ENCODE measurements at places on chromosomes 5 and 9.
A peak's percentile ranks its signal among the peaks of the same experiment; 100 is the strongest.

DNA sequence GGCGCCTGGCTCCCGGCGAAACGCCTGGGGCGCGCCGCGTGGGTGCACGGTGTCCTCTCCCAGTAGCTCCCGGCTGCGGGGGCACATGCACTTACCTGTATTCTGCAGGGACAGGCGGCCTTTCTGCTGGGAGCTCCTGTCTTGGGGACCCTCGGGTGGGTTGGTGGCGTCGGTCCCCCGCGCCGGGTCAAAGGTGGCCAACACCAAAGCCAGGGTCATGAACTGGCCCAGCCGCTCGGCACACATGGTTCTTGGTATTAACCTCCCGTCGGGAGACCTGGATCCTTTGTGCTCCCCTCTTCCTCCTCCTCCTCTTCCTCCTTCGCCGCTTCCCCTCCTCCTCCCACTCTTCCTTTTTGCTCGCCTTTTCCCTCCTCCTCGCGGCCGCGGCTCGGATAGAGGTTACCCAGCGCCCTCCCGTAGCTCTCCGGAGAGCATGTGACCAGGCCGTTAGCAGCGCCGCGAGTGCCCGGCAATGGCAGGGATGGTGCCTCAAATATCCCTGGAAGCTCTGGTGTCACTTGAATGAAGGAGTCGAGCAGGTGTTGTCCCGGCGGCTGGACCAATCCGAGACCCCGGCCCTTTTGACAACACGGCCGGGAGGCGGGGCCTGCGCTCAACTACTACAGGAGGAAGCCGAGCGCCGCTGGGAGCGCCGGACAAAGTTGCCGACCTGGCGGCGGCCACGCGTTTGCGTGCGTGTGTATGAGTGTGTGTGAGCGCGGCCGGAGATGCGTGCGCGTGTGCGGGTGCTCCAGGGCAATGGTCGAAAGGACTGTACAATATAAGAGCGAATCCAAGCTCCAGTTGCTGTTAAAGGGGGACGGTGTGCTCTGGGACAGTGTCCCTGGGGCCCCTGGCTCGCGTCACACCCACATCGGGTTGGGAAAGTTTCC, at the start of gene STC2:
TSS of gene STC2 (minus strand) at position 467 of the 896 bp plus-strand sequence. CDS start at position 246, 221 bp downstream.
- peak; percentile 90 for DNase-seq

DNA sequence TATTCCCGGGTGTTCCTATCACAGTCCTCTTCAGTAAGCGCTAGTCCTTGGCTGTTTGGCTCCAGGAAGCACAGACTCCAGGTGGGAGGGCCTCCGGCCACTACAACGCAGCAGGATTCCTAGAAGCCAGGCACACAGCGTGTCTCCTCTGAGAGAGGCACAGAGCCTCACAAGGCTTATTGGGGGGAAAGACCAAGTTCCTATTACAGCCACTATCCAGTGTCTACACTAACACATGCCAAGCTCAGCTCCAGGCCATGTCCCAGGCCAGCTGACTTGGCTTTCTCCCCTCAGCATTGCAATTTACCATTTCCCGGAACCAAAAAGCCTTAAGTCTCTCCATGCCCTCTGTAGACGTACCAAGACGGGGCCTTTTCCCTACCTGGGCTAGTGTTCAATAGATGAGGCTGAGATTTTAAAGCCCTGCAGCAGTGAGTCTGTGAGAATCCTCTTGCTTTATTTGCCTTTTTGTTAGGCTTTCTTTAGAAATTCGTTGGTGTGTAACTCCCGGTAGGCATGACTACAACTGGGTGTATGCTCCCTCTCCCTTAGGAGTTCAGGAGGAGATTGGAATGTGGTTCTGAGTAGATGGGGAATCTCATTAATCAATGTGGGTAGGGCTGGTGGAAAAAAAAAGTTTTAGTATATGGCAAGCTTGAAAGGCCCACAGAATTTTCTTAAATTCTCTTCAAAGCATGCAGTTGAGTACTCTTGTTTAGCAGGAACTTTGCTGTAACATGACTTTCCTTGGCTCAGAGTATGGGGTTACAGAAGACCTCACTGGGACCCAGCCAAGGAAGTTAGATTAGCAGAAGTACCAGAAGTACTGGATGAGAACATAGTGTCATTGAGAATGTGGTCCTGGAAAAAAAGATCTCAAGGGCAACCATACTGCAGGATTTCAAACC, 84.3 kb upstream of the SLC1A3 start:
- DNase-seq: no peak

DNA sequence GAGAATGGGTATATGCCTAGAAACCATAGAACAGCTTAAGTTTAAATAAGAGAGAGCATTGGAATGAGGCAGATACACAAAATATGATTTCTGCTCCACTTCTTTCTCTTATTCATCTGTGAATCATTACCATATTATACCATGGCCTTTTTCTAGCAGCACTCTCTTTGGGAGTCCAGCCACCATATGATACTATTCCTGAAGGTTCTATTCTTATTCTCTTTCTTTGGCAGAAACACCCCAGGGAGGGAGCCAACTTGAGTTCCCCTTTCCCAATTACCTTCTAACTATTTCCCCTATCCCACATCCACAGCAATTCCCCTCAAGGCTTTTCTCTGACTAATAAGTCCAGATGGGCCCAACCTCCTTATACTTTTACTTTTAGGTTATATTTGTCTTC, 55.9 kb downstream of the NDUFAF2 start:
- DNase-seq: no peak

- no peak for DNase-seq
Measured at GRCh38 chr5:117435203-117435602, 860.6 kb upstream of the SEMA6A start.

DNA sequence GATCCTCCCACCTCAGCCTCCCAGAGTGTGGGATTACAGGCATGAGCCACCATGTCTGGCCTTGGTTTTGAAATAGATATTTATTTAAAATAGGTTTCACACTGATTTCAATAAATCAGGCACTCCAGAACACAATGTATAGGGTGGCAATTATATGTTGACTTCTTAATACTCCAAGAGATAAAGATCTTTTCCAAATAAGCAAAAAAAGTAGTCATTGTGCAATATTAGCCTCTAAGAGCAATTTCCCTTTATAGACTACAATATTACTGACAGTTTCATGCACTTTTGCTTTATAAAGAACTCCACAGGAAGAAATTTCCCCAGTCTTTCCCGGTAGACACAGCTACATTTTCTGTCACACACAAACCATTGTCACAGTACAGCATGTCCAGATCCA, 23.4 kb upstream of the RUFY1 start:
- no peak for DNase-seq

- no peak for DNase-seq
Measured at GRCh38 chr9:116550696-116551436, 136.2 kb upstream of the TRIM32 start.

DNA sequence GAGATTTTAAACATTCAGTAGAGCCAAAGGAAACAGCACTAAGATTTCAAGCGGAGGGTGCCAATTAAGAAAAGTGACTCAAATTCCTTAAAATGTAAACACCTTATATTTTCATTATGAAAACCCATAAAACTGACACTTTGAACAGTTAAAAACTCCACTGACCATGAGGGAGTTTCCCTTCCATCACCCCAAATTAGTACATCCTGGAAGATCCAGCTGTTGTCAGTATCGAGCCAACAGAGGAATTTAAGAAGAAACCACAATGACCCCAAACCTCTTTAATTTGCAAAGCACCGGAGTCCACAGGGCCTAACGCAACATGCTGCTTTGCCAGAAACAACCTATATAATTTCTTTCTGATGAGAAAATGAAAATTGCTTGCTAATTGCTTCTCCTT, 41.3 kb downstream of the ROR2 start:
- no peak for DNase-seq

DNA sequence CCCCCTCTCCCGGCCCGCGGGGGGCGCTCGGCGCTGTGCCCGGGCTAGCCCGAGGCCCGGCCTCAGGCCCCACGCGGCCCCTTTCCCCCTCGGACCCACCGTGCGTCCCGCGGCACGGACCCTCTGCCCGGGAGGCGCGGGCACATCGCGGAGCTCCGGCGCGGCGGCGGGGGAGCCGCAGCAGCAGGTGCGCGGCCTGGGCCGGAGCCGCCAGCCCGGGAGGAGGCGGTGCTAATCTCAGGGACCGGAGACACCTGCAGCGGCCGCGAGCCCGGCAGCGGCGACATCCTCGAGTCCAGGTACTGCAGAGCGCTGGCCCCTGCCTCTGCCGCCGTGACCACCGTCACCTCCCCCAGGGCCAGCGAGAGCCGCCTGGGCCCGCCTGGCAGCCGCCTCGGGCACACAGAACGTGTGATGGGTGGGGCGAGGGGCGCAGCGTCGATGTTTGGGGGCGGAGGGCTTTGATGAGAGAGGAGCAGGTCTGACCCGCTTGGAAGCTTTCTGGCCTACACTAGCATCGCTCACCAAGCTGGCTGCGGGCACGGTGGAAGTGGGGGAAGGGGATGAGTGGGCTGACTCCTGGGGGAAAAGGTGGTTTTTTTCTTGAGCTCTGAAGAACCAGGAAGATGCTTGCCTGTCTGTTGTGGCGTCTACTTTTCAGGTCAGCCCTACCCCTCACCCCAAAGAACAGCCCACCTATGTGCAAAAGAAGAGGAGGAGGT, 524 bp downstream of the CYFIP2 start:
- peak; percentile 33 for DNase-seq

- DNase-seq: peak; percentile 59
Measured at GRCh38 chr5:107671742-107672210, 1.0 kb upstream of the EFNA5 start.

DNA sequence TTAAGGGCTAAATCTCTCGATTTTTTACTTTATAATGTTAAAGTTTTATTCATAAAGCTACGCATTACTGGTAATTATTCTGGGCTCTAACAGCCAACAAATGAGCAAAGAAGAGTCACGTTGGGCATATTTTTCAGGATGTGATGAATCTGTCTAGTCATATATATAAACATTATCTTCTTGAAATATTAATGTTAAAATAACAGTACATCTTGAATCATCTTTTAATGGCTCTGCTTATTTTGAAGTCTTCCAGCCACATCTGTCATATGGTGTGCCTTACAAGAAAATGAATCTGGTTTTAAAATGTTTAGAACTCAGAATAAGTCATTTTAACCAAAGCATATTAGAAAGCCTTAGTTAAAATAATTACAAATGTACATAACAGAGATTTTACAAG, 96.9 kb downstream of the CWC27 start:
- no peak for DNase-seq

DNA sequence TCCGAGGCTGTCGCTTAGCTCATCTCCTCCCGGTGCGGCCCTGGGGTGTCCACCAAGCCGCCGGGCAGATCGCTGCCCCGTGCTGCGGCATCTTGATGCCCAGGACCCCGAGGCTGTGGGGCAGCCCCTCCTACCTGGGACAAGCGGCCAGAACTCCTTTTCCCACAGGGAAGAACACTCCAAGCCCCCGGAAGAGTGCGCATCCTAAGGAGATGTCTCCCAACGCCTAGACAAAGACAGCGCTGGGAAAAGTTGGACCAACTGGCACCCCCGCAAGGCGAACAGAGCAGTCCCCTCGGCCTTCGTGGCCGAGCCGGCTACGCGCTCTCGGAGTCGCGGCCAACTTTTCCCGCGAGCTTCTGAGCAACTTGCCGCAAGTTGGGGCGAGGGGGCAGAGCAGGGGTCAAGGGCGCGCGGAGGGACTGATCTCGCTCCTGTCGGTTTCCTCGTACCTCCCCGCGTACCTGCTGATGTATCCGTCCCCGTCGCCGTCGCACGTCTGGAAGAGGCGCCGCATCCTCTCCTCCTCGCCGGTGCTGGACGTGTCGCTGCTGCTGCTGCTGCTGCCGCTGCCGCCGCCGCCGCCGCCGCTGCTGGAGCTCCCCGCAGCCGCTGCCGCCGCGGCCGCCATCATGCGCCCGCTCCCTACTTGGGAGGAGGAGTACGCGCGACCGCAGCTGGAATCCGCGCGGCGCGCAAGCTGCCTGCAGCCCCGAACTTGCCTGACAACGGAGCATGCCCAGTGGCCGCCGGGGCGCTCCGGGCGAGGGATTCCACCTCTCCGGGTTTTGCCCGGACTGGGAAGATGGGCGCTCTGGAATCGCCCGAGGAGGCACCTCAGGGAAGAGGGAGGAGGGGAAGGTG, at the start of gene MCC:
TSS of gene MCC (minus strand) at position 673 of the 864 bp plus-strand sequence.
- peak; percentile 94 for DNase-seq

DNA sequence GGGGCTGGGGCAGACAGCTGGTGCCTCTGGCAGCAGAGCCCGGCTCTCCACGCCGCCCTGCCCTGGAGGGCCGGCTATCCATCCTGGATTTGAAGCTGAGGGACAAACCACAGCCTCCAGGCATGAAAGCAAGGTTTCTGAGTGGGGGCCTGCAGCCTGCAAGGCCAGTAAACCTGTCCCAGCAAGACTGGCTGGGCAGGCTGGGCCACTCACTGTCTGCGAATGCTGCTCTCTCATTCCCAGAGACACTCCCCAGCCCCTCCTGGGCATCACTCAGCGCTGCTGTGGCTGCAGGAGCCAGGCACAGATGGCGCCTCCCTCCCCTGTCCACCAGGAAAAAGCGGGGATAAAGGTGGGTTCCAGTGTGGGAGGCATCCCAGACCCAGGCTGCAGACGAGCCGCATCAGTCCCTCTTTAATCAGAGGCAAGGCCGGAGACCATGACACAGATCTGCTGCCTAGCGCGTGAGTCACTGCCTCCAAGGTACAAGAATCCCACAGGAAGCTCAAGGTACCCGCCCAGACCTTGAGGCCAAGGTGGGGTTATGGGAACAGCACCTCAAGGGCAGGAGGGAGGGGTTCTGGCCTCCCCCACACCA, 118.0 kb downstream of the VAV2 start:
- DNase-seq: peak; percentile 54

- no peak for DNase-seq
Measured at GRCh38 chr5:140553657-140554056, 3.6 kb downstream of the SRA1 start.

GRCh38 chr5:122053181-122054109, 24.6 kb downstream of the LOX start:
- no peak for DNase-seq

DNA sequence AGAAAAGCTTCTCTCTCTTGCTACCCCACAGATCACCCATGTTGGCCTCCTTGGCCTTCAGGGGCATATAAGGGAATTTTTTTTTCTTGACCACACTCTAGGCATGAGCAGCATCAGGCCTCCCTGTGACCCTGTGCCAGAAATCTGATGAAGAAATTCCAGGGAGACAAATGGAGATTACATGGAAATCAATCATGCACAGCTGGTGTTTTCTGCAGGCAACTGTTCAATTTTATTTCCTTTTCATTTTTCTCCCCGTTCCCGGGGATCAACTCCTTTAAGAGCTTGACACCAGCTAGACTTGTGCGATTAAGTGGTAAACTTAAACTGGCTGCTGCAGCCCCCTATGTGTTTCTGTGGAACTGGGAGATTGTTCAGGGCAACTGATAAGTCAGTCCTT, 59.3 kb downstream of the GALNT10 start:
- DNase-seq: no peak

All from LoVo (cell line).